ENCODE measurements at places on chromosomes 12 and 14.

DNA sequence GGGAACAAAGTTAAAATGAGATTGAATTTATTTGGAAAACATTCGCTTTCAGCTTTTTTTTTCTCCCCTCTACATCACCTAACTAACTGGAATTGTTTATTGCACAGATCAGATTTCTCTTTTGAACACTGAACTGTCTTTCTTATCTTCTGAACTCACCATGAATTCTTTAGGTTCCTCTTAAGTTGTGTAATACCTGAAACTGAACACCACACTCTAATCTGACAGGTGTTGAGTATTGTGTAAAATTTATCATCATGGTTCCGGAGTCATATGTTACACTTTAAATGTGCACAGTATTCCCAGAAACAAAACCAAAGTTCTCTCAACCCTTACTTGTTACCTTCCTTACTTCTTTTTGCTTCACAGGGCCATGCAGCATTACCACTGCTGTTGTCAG lies 66.8 kb downstream of the TGFB3 start:
- DNase-seq, result no peak

- no peak for DNase-seq
Observed at GRCh38 chr12:87378526-87378925, 650.7 kb downstream of the C12orf50 start.

- no peak for DNase-seq
Observed at GRCh38 chr12:53483225-53483978, 15.9 kb downstream of the MAP3K12 start.

DNA sequence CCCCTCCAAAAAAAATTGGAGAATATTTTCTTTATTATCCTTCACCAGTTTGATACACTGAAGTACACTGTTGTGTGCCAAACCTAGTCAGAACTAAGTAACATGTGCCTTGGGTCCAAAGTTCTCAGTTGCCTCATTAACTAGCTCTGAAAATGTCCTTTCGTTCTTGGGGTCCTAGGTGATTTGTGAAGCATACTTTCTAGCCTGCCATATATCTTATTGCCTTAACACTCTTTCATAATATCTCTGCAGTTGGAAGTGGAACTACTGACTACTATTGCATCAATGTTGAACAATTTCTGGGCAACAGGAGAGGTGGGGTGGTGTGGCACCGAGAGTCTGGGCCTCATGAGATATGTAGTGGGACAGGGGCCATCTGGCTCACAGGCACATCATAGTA lies 592.9 kb upstream of the FBXO33 start:
- no peak for DNase-seq

- DNase-seq, result peak; percentile 19
Observed at GRCh38 chr14:69535230-69535848, 39.3 kb downstream of the CCDC177 start.

- DNase-seq, result no peak
Observed at GRCh38 chr14:94025720-94026119, 420 bp upstream of the OTUB2 start.

- DNase-seq, result no peak
Observed at GRCh38 chr12:72872238-72872887, 600.2 kb downstream of the TRHDE start.

GRCh38 chr12:123655420-123655819 lies 15.5 kb upstream of the TCTN2 start:
- DNase-seq, result no peak

DNA sequence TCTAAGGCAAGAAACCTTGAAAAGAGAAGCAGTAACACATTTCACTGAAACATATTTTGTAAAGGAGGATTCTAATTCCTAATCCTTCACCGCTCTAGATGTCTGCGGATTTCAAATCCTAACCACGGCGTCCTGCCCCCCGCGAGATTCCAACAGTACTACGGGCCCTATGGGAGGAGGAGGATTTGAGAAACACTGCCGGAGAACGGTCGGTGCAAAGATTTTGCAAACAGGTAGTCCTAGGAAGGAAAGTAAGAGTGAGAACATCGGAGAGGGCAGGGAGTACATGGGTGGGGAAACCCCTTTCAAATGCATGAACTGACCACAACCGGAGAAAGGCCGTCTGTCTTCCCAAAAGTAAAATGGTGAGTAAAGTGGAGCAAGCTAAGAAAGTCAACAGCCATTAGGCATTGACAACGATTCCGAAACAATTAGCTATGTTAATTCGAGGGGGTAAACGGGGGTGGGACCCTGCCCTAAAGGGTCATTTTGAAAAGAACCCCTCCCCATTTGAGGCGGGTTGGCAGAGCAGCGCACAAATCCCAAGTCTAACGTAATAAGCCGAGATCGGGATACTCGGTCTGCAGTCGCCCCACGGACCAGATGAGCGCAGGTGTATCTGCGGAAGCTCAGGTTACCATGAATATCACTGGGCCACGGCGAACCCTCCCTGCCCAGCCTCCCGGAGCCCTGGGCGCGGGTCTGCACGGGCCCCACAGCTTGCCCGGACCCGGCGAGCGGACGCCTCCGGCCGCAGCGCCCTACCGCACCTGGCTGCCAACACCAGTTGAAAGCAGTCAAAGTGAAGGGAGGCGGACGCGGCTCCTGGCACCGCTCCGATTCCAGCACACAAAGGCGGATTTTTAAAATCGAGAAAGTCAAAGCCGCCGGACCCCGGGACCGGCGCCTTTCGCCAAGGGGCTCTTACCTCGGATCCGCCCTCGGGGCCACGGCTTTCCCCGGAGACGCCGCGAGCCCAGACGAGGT lies 662 bp downstream of the EPS8 start:
- DNase-seq, result no peak

DNA sequence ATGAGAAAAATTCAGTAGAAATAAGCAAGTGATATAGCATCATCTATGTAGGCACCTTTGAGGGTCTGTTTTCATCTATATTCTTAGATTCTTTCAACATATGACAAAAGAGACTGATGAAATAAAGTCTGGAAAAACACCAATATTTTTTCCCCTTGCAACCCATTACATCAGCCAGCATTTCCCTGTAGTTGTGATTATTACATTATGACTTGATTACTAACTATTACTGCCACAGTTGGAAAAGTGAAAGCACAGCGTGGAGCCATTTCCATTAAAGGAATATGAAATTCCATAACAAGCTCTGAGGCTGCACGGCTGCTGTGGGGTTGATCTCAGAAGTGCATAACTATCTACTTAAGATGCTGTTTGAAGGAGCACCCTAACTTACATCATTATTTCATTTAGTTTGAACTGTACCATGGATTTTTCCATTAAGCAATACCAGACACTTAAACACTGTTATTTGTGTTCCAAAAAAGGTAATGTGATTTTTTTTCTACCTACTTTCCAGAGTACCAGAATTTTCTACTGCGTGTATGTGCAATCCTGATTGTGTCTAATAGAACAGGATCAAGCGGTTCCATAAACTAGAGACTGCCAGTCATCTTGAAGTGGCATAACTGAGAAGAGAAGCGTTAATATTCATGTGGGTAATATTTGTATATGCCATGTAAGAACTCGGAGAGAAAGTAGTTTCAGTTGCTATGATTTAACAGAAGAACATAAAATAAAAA lies 405.5 kb downstream of the MDGA2 start:
- no peak for DNase-seq

DNA sequence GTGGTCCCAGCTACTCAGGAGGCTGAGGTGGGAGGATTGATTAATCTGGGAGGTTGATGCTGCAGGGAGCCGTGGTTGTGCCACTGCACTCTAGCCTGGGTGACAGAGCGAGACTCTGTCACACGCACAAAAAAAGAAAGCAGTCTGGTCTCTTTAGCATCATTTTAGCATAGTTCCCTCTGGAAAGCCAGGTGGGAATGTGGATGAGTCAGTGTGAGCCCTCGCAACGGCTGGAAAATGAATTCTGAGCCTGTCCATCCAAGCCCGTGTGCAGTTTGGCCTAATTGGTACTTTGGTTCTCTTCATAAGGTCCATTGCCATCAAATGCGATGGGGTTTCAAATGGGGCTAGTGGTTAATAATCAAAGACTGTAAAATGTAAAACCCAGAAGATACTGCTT lies 2.4 kb downstream of the MYL2 start:
- no peak for DNase-seq

DNA sequence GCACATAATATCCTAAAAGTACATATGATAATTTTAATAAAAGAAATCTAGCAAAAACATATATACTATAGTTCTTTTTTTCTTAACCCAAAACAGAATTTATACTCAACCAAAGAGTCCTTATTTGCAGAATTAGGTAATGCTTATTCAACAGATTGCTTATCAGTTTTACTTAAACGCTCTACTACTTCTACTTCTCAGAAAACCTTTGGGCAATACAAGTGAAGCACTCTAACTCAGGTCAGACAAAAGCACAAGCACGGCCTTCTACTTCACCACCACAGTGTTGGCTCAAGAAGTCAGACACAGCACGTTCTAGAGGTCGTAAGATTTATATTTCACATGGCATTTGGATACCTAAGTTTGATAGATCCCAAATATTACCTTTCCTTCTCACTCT lies 29.2 kb downstream of the DICER1 start:
- no peak for DNase-seq

- DNase-seq, result no peak
Observed at GRCh38 chr14:25150401-25150800, 100.5 kb upstream of the STXBP6 start.

GRCh38 chr12:18422871-18423270 lies 161.6 kb downstream of the PIK3C2G start:
- DNase-seq, result no peak

- DNase-seq, result no peak
Observed at GRCh38 chr12:29569132-29569757, 71.8 kb upstream of the OVCH1 start.

GRCh38 chr14:97185186-97185585 lies 388.0 kb downstream of the VRK1 start:
- no peak for DNase-seq

GRCh38 chr12:24414480-24414879 lies 465.0 kb upstream of the SOX5 start:
- DNase-seq, result no peak

GRCh38 chr14:92352158-92352985 lies 29.4 kb downstream of the SLC24A4 start:
- no peak for DNase-seq

GRCh38 chr12:69641546-69641945 lies 30.8 kb upstream of the LRRC10 start:
- DNase-seq, result no peak

DNA sequence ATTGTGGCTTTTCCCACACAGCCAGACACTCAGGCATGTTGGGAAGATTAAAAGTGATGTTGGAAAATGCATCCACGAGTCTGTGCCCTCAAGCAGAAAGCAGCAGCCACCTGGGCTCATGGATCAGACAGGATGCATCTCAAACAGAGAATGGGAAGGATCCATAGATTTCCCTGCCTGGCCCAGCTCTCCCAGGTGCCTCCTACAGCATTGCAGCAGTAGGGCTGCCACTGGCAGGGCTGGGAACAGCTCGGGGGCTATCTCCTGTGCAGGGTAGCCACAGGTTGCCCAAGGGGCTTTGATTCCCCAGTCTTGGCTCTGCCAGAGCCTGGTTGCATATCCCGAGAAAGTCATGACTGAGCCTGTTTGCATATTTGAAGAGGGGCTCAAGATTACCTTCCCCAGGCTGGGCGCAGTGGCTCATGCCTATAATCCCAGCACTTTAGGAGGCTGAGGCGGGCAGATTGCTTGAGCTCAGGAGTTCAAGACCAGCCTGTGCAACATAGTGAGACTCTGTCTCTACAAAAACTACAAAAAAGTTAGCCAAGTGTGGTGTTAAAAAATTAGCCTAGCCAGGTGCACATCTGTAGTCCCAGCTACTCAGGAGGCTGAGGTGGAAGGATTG lies 19.5 kb downstream of the C14orf132 start:
- no peak for DNase-seq

DNA sequence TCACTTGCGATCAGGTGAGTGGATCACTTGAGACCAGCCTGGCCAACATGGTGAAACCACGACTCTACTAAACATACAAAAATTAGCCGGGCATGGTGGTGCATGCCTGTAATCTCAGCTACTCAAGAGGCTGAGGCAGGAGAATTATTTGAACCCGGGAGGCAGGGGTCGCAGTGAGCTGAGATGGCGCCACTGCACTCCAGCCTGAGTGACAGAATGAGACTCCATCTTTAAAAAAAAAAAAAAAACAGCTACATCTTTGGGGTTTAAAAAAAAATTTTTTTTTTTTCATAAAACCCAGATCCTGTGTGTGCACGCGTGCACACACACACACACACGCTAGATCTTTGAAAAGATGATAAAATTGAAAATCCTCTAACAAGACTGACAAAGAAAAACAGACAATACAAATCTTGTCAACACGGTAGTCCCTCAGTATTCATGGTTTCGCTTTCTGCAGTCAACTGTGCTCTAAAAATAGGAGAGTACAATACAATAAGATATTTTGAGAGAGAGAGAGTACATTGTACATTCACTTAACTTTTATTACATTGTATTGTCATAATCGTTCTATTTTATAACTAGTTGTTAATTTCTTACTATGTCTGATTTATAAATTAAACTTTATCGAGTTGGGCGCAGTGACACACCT lies 295.3 kb upstream of the RGS6 start:
- no peak for DNase-seq

Data from NCI-H446 treated with DMSO at 0.1 percent for 48 hours (cell line).